ENCODE measurements at places on chromosomes 6 and 20.

DNA sequence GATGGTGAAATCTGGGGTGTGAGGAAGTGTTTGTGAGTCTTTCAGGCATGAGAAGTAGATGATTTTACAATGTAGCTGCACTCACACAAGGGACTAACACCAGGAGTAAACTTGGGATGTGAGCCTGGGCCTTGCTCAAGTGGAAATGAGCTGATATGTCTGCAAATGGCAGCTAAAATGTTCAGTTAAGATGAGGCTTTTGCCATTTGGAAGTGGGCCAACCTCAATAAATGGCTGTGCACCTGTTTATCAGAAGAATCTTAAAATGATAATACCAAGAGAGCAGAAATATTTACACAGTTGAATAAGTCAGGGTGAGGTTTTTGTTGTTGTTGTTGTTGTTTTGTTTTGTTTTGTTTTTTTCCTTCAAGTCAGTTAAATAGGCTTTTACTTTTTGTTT lies 25.7 kb upstream of the KLHL31 start:
- no peak for DNase-seq

DNA sequence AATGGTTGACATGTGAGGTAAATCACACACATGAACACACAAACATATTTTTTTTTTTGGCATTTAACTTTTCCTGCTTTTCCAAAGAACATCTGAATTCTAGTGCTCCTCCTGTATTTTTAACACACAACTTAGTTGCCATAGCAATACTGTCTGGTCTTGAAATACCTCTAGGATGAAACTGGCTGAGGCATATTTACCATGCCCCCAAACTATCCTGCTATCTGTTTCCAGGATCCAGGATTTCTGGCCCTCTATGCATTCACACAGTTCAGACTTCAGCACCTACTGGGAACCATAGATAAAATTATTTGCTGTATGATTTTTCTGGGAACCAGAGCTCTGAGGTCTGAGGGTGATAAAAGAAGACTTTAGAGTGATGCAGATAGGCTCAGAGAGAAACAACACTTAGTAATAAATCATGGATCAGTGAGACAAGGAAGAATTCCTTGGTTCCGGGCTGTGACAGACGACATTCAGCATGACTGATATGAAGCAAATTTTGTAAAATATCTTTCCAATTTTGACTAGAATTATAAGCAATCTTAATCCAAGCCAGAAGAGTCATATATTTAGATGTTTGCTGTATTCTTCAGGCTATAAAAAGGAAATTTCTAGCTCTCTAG lies 359.7 kb downstream of the BTBD9 start:
- no peak for DNase-seq

DNA sequence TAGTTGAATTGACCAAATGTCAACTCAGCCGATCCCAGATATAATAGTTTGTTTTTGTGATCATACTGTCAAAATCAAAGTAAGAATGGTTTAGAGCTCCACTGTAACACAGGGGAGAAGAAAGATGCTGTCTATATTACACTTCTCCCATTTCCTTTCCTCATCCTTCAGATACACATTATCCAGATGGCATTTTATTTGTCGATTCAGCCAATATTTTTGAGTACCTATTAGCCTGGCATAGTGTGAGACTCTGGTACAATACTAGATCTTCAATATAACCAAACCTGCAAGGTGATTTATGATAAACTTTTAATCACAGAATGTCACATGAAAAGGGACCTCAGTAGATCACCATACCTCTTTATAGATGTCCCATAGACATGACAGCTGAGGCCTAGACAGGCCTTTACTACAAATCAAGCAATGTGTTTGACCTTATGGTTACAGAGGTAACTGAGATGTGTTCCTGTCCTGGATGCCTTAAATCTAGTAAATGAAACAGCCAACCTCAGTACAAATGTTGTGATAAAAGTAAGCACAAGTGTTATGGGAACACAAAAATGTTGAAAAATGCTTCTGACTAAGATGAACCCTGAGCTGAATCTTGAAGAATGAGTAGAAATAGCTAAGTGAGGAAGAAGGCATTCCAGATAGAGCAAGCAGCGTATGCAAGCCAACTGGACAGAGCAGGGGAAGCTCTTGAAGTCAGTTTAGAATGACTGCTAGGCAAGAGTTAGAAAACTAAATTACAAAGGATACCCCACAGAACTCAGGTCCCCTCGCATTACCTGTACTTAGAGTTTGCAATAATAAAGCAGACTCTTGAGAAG lies 1.9 kb downstream of the FBXO9 start:
- DNase-seq = no peak

GRCh38 chr6:56370561-56371211 lies 123.3 kb upstream of the COL21A1 start:
- no peak for DNase-seq

DNA sequence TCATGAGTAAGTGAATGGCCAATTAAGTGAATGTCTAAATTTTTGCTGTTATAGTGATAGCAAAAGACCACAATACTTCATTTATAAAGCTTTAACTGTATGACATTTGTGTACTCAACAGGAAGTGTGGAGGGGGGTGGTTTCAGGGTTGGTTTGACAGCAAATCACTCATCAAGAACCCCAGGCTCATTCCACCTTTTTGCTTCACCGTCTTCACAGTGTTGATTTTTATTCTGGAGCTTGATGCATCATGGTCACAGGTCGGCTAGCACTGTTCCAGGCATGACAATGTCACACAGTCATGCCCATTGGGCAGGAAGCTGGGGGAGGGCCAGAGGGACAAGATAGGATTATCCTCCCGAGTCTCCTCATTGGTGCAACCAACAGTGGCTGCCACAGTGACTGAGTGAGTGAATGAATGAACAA lies 75.0 kb downstream of the MDGA1 start:
- no peak for DNase-seq

DNA sequence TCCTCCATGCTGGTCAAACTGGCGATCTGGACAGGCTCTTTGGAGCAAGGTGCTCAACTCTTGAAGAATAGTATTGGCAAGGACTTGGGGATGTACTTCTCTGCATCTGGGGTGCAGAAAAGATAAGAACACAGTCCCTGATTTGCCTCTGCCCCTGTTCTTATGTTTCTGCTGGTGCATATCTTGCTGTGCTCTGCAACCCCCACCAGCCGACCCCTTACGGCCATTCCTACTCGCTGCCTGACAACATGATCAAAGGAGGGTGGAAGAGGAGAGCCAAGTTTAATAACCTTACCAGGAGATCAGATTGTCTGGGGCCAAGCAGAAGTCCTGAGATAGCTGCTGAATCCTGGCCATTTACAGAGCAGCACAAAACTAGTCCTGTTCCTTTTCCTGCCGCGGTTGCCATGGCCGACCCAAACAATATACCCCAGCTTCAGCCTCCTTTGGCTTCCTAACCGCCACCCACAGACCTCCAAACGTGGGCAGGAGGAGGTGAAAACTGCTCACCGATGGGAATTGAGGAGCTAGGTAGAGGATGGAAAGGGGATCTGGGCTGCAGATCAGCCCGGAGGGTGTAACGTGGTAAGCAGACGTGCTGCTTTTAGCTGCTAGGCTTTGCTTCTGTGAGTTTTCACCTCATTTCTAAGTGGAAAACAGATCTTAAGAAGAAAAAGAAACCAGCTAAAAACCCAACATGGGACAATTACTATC lies 60.9 kb downstream of the ATXN1 start:
- DNase-seq = no peak

DNA sequence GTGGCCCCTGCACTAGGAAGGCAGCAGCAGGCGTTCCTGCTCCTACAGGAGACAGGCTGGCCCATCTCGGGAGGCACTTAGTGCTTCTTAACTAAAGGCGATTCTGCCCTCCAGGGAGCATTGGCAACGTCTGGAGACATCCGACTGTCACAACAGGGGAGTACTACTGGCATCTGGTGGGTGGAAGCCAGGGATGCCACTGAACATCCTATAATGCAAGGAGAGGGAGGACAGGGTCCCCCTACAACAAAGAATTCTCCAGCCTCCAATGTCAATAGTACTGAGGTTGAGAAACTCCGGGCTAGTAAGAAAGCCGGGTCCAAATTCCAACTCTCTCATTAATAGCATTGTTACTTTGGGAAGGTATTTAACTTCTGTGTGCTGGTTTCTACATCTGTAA lies 119.4 kb upstream of the ARMC2 start:
- DNase-seq = no peak

GRCh38 chr6:155272353-155273232 lies 8.8 kb downstream of the CLDN20 start:
- DNase-seq = no peak

GRCh38 chr20:25517124-25517523 lies 68.2 kb downstream of the NINL start:
- no peak for DNase-seq

DNA sequence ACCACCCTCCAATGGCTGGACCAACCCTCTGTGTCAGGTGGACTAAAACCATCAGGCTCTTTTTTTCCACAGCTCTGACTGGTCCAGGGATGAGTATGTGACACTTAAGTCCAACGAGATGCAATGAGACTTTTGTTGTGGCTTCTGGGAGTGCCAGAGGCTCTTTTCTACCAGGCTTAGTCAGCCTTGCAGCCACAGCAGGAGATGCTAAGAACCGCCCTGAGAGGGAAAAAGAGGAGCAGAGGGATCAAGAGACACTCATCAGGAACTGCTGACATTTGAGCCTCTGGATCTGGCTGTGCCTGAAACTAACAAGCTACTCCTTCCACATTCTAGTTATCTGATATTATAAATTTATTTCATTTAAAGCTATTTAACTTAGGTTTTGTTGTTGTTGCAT lies 270.9 kb upstream of the SULF2 start:
- DNase-seq = no peak

DNA sequence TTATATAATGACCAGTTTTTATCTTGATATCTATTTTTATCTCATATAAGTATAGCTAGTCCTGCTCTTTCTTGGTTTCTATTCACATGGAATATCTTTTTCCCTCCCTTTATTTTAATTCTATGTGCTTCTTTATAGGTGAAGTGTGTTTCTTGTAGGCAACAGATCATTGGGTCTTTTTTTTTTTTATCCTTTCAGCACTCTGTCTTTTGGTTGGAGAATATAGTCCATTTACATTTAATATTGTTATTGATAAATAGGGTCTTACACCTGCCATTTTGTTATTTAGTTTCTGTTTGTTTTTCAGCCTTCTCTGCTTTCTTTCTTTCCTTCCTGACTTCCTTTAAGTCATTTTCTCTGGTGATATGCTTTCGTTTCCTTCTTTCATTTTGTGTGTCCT lies 22.2 kb upstream of the LAMA2 start:
- DNase-seq = no peak

DNA sequence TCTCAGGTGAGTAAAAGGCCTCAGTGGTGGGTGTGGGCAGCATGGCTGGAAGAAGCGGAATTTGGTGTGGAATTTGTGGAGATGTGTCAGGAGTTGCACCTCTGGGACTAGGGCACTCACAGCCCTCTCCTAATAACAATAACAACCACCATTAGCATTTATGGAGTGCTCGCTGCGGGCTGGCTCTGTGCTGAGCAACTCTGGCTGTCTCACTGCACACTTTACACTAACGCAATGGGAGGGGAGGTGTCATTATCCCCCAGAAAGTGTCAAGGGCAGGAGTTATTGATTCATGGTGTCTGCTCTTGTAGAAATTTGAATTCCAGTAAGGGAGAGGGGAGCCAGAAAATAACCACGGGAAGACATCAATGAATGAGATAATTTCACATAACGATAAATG lies 22.7 kb upstream of the SCRT2 start:
- no peak for DNase-seq

DNA sequence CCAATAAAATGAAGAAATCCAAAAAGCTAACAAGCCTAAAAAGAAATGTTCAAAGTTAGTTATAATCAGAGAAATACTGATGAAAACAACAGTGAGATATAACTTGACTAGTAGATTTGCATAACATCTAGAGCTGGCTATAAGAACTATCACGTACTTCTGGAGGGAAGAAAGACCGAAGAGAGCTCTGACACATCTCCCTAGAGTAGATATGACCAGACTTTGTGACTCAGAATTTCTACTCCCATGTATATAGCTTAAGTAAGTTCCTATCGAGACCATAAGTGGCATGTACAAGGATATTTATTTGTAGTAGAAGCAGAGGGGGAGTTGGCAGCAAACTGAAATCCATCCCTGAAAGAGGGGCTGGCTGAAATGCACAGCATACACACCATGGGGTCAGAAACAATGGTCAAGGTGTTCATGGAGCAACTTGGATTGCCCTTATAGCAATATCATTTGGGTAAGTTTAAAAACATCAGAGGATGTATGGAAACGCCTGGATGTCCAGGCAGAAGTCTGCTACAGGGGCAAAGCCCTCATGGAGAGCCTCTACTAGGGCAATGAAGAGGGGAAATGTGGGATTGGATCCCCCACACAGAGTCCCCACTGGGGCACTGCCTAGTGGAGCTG lies 25.6 kb upstream of the IL17A start:
- DNase-seq = no peak

GRCh38 chr20:39676857-39677391 lies 714.8 kb downstream of the DHX35 start:
- DNase-seq = no peak

GRCh38 chr20:44542890-44543289 lies 21.0 kb upstream of the SERINC3 start:
- no peak for DNase-seq

DNA sequence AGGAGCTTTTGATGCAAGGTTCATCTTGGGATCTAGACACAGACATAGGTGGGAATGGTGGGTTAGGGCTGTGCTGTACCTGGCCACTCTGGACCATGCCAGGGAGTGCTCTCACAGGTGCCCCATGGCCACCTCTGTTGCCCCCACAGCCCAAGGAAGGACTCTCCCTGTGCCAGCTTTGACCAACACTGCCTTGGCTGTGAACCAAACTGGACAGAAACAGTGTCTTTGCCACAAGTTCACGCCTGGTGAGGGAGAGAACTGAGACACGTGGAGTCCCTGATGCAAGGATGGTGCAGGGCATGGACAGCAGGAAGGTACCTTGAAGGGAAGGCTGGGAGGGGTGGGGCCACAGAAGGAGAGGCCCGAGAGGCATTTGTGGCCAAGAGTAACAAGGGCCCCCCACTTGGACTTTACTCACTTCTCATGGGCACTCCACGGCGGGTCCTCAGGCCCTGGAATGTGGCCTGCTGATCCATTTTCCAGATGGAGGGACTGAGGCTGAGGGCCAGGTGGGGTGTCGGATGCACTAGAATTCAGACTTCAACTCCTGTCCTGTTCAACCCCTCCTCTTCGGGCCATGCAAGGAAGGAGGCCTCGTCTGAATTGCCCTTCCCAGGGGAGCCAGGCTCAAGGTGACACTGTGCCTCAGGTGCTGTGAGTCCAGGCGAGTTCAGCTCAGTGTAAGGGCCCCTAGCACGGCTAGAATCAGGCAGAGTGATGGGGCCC lies 103.3 kb downstream of the YTHDF1 start:
- no peak for DNase-seq

- DNase-seq = no peak
Observed at GRCh38 chr20:47370850-47371782, 14.6 kb upstream of the ZMYND8 start.

GRCh38 chr6:155850408-155850841 lies 394.8 kb upstream of the NOX3 start:
- no peak for DNase-seq

GRCh38 chr20:12012241-12013222 lies 94.8 kb downstream of the BTBD3 start:
- no peak for DNase-seq

GRCh38 chr6:11393713-11394627 lies 143.6 kb upstream of the TMEM170B start:
- no peak for DNase-seq

Measured in effector CD8-positive, alpha-beta T cell (primary cell).